ENCODE measurements at places on chromosomes 2 and 18.

GRCh38 chr2:105786231-105787230 is 41.8 kb downstream of the NCK2 start:
- no peak for DNase-seq

GRCh38 chr18:3442919-3443318 is 7.1 kb upstream of the TGIF1 start:
- no peak for DNase-seq

DNA sequence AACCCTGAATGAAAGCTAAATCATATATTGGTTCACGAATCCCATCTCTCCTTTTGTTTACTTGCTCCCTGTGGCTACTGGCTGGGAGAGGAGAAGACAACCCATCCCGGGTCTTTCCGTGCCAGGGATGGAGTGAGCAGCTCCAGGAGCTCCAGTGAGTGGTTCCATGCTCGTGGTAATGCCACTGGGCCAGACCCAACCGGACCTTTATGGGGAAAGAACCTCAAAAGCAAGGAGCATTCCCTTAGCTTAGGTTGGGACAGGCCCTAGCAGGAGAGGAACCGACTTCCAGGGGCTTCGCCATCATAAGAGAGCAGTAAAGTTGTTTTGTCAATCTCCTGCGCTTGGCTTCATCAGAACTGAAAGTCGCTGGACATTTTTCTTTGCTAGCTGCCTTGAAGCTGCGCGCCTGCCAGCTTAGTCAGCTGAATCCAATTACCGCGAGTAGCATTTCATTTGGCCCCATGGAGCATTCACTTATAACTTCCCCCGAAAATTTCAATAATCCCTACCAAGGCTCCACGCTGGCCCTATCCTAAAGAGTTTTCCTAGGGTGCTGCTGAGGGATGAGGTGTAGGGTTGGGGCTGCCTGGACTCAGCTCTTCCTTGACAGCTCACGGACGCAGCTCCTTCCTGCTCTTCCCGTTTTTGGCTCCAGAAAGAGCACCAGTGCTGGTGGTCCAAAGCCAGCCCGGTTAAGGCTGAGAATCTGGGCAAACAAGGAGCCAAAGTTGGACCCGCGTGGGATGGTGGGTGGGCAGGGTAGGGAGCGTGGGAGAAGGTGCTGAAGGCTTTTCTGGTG is 4.9 kb downstream of the HOXD3 start:
- DNase-seq: no peak

DNA sequence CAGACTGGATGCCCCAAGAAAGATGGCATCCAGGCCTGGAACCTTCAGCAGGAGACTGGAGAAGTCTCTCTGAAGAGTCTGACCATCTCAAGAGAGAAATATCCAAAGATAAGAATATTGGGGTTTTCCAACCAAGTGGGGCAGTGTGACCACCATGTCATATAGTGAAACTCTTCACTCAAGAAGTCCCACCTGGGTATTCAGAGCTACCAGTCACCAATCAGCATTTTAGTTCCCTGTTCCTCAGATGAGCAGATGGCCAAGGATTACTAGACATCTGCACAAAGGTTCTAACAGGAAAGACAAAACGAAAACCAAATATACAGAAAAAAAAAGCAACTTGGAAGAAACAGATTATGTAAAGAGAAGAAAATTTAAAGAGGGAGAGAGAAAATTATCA is 38.5 kb upstream of the CXCR4 start:
- no peak for DNase-seq

GRCh38 chr2:135600915-135601314 is 69.6 kb downstream of the R3HDM1 start:
- no peak for DNase-seq

DNA sequence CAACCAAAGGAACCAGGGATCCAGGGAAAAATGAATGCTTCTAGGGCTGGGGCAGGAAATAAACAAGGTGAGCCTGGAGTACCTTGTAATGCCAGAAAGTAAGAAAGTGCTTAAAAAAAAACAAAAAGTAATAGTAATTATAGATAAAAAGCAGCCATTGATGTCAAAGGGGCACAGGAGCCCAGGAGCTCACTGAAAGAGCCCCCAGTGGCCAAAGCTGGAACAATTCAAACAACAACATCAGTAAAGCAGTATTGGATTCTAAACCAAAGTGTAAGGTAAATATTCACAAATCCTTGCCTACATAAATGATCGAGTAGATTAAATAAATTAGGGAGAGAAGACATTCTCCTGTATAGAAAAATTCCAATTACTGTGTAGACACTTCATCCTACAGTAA is 114.3 kb upstream of the ARL4C start:
- DNase-seq: no peak

GRCh38 chr2:239394346-239394945 is 6.4 kb downstream of the HDAC4 start:
- no peak for DNase-seq

DNA sequence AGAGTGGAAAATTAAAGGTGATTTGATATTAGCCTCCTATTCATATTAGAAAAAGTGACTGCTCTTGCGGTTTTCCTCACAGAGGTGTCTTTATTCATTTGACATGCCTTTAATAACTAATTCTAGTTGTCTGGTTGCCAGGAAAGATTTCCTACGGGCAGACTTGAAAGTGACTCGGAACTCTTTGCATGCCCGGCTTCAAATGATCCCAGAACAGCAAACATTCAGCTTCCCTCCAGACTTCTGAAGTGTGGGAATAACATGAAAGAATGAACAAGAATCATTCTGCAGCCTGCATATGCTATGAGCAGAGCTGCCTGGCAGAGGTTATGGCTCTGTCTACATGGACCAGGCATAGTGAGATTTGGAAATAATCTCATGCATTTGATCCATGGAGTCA is 89.6 kb upstream of the PKDCC start:
- no peak for DNase-seq

GRCh38 chr2:122307763-122308162 is 552.3 kb downstream of the TSN start:
- no peak for DNase-seq

- no peak for DNase-seq
These were observed 27.8 kb downstream of the KLHL23 start for GRCh38 chr2:169761251-169761969.

- no peak for DNase-seq
These were observed 597.3 kb upstream of the DDX18 start for GRCh38 chr2:117217145-117217544.

DNA sequence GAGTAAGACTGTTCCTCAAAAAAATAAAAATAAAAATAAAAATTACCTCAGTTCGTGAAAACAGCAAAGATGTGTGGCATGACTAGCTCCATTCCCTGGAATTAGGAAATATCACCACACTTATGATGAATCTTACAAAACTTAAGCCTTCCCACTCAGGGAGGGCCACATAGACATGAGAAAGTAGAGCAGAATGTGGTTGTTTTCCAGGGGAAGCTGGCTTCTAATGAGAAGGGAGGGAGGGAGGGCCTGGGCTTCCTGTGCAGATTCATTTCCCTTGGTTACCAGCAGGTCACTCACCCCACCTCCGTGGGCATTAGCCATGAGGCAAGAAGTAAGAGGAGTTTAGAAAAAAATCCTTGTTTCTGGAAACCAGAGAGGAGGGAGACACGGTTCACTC is 95.9 kb upstream of the RMDN2 start:
- DNase-seq: no peak

DNA sequence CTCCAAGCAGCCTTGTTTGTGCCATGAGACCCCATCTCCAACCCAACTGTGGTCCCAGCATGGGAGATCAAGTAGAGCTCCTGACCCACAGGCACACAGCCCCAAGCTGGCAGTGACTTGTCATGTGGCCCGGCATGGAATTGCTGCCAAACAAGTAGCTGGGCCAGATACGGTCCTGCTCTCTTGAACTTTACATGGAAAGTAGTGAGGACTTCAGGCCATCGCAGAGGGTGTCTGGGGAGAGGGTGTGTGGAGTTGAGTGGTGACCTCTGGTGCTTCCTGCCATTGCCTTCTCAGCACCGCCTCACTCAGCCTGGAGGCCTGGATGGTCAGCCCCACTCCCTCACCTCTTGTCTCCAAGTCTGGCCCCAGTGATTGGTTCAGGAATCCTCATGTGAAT is 10.9 kb upstream of the SLC4A3 start:
- DNase-seq: no peak

GRCh38 chr18:58348951-58349350 is 279.9 kb downstream of the ALPK2 start:
- no peak for DNase-seq

DNA sequence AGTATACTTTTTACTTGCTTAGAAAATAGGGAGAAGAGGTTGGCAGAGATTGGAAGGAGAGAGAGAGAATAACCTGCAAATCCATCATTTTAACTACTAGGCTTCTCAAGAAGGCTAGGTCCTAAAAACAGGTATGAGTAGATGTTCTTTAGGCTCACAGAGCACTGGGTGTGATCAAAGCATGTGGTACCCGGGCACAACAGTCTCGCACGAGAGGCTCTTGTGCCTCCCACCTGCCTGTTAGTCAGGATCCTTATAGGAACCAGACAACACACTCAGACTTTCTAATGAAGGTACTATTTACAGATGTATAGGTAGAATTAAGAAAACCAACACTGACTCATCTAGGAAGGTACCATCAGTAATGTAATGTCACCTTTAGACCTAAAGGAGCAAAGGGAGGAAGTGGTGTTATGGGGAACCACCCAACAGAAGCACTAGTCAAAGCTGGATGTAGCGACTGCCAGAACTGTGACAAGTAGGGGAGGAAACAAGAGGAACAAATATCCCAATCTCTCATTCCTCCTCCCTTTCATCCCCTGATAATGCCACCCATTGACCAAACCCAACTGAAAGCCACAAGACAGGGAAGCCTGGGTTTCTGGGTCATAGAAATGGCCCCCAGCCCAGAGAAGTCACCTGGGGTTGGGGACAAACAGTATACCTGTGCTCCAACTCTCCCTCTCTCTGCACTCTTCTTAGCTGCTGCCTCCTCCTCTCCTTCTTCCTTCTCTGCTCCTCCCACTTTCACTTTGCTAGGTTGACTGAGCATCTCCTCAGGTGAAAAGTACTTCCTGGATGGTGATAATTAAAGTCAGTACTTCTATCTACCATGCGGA is 16.0 kb upstream of the MARCHF4 start:
- no peak for DNase-seq

DNA sequence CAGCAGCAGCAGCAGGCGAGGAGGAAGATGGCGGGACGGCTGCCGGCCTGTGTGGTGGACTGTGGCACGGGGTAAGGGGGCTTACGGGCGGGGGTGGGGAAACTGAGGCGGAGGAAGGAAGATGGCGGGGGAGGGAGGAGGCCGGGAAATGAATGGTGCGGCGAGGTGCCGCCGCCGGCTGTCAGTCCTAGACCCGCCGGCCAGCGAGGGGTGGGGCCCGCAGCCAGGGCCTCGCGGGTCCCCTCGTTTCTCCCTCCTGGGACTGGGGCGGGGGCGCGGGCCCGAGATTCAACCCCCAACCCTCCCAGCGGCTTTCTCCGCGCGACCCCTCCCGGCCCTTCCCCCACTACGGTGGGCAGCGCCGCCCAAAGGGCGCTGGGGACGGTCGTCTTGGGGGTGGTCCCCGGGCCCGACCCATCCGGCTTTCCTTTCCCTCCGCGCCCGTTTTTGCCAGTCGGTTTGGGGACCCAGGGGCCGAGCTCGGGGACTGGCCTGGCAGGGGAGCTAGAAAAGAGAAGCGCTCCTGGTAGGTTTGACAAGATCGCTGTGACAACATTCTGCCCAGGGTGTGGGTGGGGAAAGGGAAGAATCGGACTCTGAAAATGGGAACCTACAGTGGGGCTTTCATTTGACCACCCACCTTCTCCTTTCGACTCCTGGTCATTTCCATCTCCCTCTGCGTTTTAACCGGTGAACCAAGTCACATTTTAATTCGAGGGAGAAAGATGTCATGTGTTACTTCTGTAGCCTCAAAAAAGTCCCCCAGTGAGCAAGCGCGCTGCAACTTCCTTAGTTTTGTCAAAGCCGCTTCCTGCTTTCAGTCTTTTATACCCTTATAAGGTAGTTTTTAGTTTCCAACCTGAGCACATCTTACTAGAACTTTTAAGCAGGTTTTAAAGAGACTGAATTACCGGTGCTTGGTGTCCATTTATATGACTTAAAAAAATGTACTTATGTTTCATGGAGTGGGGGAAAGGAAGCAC is 655 bp downstream of the ACTR3 start:
- no peak for DNase-seq

- no peak for DNase-seq
These were observed 43.9 kb upstream of the DNAH7 start for GRCh38 chr2:196112418-196113034.

DNA sequence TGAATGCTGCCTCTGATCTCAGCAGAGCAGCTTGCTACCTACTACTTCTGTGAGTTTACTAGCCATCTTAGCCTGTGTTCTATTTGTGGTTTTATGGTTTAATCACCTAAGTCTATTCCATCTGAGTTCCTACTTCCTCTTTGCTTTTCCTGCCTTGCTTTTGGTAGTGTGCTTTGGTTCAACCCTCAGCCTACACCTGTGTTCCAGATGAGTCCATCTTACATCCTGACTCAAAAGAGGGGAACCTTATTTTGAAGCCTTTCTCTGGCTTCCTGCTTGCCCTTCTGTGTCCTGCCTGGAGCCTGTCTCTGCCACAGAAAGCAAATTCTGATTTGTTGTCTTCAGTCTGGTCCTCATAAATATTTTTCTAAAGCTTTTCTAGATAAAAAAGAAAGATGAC is 530.3 kb upstream of the MEX3C start:
- DNase-seq: no peak

DNA sequence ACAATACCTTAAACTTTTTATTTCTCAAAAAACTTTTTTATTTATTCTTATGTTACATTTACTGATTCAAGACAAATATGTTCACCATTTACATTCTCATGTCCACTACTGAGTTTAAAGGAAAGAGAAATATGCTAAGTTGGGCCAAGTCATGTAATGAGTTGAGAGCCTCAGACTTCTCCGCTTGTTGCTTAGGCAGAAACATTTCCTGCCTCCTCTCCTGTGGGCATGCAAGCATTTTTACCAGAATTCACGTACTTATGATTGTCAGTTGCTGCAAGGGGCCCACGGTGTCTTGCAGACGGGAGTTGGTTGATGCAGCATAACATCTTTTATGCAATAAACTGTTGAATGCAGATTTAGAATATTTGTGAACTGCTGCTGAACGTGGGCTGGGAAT is 51.8 kb downstream of the MYO1B start:
- DNase-seq: no peak

DNA sequence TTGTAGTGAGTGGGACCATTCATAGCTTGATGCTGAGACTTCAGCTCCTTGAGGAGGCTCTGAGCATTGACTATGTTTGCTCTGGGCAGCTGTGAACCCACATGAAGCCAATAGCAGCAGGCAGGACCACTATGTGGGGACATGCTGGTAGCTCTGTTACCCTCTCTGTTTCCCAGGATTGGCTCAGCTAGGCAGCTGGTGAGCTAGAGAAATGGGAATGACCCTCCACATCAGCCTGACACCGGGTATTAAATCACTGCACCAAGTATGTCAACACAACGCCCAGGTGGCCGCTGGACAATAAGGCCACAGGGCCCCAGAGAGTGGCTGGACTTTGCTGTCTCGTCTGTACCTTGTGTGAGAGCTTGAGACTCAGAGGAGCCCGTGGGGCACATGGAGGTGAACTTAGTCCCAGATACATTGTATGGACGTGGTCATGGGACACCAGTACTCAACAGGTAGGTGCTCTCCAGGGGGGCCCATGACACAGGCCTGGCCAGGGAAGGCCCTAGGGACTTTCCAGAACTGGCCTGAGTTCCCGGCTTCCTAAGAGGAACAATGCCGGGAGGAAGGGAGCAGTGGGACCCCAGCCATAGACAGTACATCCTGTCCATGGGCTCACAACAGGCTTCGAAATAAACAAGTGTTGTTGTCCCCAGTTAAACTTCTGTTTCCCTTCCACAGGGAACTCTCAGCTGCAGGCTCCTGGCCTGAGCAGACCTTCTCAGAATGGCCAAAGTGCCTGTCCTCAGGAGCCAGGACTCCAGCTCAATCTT is 35.2 kb downstream of the HS1BP3 start:
- DNase-seq: no peak
